Large intestine (tissue), 12 donors: ENCODE measurements at places on chromosomes 3 and 15.

DNA sequence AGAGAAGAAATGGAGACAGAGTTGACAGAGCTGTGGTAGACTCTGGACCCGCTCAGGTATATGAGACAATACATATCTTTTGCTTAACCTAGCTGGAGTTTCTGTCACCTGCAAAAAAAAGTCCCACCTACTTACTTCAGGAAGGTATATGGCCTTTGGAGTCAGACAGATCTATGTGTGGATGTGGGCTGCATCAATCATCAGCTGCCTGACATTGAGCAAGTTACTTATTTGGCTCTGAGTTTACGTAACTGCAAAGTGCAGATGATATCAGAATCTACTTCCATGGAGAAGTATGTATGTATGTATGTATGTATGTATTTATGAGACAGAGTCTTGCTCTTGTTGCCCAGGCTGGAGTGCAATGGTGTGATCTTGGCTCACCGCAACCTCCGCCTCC is 124.3 kb downstream of the MYLK start:
- no peak for DNase-seq

GRCh38 chr3:13166243-13167063 is 93.2 kb upstream of the IQSEC1 start:
- no peak for DNase-seq

- no peak for DNase-seq
Measured at GRCh38 chr3:11548721-11549131, 95.0 kb downstream of the VGLL4 start.

GRCh38 chr3:5151586-5151985 is 29.5 kb downstream of the ARL8B start:
- DNase-seq: no peak

DNA sequence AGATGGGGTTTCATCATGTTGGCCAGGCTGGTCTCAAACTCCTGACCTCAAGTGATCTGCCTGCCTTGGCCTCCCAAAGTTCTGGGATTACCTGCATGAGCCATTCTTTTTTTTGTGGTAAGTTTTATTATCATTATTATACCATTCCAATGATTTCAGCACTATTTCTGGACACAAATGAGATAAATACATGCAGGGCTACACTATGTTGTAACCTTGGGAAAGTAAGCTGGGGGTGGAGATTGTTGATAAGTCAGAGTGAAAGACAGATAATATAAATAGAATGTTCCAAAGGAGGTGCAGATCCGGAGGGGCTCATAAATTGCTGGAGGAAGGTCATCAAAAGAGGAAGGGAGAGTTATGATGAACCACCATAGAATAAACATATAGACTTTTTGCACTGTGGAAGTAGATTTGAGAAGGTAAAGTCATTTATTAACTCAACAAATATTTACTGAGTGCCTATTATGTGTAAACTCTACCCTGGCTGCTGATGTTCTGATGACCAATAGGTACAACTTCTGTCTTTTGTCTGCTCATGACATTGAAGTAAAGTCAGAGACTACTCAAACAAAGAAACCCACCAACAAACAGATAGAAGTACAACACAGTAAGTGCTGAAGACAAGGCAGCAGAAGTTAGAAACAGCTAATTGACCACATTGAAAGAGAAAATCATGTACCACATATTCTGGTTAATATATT is 478.9 kb upstream of the GOLIM4 start:
- no peak for DNase-seq

DNA sequence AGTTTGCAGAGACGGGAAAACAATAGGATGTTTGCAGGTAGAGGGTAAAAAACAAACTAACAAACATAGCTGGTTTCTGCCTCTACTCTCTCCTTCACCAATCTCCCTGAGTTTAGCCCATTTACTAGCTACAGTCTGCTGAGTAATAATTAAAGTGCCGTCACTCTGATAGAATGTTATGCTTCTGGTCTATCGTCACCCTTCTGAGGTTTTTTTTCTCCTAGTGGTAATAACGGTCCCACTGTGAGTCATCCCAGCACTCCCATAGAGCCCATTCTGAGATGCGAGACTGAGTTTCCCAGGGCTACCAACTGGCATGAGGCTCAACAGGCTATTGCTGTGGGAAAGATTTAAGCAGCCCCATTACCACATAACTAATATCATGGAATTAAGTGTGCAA is 56.4 kb downstream of the PLAAT1 start:
- DNase-seq: no peak

DNA sequence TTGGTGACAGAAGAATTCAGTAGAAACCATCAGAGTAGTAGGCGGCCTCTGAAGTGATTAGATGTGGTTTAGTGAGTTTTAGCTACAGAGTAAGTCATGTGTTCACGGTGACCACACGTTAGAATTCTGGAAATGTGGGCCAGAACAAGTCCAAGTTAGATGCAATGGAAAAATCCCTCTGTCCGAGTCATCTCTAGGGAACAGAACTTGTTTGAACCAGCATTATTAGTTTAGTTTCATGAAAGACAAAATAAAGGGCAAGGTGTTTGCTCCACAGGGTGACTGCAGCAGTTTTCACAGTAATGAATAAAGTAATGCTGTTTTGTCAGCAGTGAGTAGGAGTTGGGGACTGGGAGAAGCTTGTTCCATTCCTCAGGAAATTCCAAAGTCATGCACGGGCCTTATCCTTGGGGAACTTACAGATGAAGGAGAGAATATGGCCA is 100.2 kb downstream of the CGNL1 start:
- DNase-seq: no peak

DNA sequence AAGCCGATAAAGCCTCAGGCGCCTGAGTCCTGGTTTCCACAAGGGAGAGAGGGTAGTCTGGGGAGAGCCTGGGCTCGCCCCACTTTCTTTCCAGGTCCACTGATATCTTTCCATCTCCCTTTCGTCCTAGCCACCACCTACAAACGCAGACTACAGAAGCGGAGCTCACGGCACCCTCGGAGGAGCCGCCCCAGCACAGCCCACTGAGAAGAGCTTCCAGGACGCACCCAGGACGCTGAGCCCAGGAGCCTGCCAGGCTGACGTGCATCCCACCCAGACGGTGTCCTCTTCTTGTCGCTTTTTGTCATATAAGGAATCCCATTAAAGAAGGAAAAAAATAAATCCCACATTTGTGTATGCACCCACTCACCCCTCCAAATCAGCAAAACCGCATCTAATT is 21.1 kb downstream of the HAPLN3 start:
- DNase-seq: no peak

- DNase-seq: no peak
Measured at GRCh38 chr3:108388136-108389132, 92.1 kb downstream of the HHLA2 start.

DNA sequence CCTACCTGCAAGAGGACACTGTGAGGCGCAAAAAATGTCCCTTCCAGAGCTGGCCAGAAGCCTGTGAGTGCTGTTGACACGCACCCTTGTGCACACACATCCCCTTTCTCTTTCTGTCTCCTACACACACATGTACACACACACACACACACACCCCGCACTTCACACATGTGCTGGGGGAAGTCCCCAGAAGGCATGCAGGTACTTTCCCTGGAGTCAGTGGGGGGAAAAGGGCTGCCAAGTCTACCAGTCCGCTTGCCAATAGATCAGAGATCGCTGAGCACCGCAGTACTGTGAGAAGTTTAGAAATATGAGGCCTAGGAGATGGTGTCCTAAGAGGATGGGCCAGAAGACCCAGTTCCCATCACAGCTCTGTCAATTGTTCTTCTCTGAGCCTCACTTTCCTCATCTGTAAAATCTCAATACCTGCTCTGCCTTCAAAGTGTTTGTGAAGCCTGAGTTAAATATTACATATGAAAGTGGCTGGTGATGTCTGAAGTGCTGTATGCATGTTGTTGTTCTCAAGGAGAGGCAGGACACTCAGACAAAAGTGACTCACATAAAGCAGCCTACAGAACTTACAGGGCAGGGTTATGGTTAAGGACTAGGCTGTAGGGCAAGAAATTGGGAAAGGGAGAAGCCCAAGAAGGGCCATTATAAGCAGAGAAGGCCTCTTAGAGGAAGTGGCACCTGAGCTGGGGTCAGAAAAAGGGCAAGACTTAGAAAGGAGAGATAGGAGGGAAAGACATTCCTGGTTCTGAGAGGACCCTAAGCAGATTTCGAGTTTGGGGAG is 6.8 kb downstream of the IL17RE start:
- DNase-seq: no peak

DNA sequence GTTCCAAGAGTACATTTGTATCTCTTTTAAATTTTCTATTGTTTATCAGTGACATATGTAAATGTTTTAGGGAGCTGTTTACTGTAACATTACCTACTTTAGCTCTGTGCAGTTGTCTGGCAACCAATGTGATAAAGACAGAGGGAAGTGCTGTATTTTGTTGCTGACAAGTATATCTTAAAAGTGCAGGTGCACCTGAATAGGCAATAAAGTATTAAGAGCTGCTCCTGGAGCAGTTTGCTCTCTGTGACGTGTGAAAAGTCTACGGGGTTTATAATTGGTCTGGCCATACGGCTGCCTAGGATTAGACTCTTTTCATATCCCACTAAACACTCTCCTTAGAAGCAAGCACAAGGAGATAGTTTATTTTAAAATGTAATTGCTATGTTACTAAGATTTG is 178.3 kb downstream of the IGF1R start:
- DNase-seq: no peak
